ENCODE measurements at places on chromosomes 2 and 18. TPM values are rescaled to one million over a fixed set of nuclear protein-coding genes. Genes with fewer than 3 reads are reported as not detected.

DNA sequence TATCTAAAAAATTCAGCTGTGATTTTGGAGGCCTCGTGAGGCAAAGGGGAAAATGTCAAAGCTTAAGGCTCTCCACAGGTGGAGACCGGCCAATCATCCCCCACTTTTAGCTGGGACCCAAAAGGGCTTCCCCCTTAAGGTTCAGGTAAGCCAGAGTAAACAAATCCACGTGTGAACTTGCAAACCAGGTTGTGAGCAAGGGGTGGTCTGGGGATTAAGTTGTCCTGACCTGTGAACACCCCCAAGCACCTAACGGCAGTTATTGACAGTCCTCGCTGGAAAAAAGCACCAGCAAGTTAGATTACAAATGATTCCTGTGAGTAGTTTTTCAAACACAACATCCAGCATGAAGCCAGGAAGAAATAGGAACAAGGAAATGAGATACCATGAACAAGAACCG lies 42.9 kb downstream of the MYO7B start:
- no peak for DNase-seq
- no peak overlapping the region for H3K4me3 ChIP-seq
- no peak overlapping the region for H3K27ac ChIP-seq
- no peaks in the 10 kb centered on the region for H3K27me3 ChIP-seq
- no peaks in the 10 kb centered on the region for H3K36me3 ChIP-seq

The ACVR1C gene
- total RNA-seq: not detected

DNA sequence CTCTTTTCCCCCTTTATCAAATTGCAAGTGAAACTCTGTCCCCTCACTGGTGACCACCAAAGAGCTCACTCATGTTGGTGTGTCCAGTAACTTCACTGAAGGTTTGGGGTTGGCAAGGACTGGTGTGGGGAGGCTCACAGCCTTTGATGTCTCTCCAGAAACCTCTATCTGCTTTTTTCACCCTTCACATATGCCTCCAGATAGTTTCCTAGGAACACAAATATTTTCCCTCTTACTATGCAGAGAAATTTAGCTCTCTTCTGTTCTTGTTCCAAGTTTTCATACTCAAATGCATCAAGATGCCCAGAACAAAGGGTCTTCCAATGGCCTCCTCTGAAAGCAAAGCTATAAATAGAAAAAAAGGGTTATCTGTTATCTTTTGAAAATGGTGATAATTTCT lies 20.7 kb downstream of the DTNA start:
- DNase-seq: no peak
- peak overlapping the region; percentile 40 for H3K27ac ChIP-seq
- no peaks in the 10 kb centered on the region for H3K36me3 ChIP-seq
- H3K27me3 ChIP-seq: no peaks in the 10 kb centered on the region

The FAHD2A gene
- total RNA-seq: 11.7 TPM

GRCh38 chr2:47070920-47071824 lies 83.9 kb downstream of the STPG4 start:
- DNase-seq: peak; percentile 59
- H3K4me1 ChIP-seq: peaks cover 59% of the 10 kb centered on the region
- H3K27me3 ChIP-seq: no peaks in the 10 kb centered on the region
- peak overlapping the region; percentile 99 for H3K27ac ChIP-seq
- no peaks in the 10 kb centered on the region for H3K36me3 ChIP-seq

GRCh38 chr2:168529900-168530561 lies 74.0 kb downstream of the CERS6 start:
- H3K36me3 ChIP-seq: no peaks in the 10 kb centered on the region
- H3K4me3 ChIP-seq: no peak overlapping the region
- no peak overlapping the region for H3K27ac ChIP-seq
- H3K27me3 ChIP-seq: no peaks in the 10 kb centered on the region
- DNase-seq: no peak

DNA sequence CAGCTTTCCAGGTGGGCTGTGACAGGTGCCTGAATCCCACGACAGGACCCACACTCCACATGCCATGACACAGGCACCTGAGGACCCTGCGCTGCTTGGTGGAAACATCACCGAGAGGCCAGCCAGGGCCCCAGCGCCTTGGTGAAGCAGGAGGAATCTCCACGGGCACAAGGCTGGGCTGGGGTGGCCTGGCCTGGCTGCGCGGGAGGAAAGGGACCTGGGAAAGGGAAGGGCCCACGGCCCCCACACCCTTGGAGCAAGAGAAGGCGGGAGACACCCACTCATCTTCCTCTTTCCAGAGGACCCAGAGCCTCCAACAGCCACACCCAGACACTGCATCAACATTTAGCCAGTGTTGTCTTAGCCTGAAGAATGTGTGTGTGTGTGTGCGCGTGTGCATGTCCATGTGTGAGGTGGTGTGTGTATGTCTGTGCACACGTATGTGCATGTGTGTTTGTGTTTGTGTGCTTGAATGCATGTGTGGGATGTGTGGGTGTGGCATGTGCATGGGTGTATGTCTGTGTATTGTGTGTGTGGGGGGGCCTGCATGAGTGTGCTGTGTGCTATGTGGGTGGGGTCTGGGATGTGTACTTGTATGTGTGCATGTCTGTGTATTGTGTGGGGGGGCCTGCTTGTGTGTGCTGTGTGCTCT lies 6.3 kb upstream of the OTOS start:
- H3K4me1 ChIP-seq: peaks cover 6% of the 10 kb centered on the region
- no peaks in the 10 kb centered on the region for H3K27me3 ChIP-seq
- no peak overlapping the region for H3K4me3 ChIP-seq
- no peaks in the 10 kb centered on the region for H3K36me3 ChIP-seq
- no peak overlapping the region for H3K27ac ChIP-seq

- no peaks in the 10 kb centered on the region for H3K36me3 ChIP-seq
- no peak overlapping the region for H3K4me3 ChIP-seq
- no peak for DNase-seq
- H3K27me3 ChIP-seq: no peaks in the 10 kb centered on the region
- peaks cover 9% of the 10 kb centered on the region for H3K4me1 ChIP-seq
- no peak overlapping the region for H3K27ac ChIP-seq
Measured at GRCh38 chr2:127096718-127097470, 10.1 kb downstream of the BIN1 start.

The EFHD1 gene
- total RNA-seq: 211 TPM

GRCh38 chr18:59272891-59273758 lies at the start of gene RAX:
Gene RAX (minus strand): TSS chr18:59273454. CDS start chr18:59273206, 248 bp downstream.
- H3K27me3 ChIP-seq: peaks cover 38% of the 10 kb centered on the region
- no peak within 1 kb of the TSS for H3K27ac ChIP-seq
- no peak for DNase-seq
- no peaks in the 10 kb centered on the region for H3K36me3 ChIP-seq

DNA sequence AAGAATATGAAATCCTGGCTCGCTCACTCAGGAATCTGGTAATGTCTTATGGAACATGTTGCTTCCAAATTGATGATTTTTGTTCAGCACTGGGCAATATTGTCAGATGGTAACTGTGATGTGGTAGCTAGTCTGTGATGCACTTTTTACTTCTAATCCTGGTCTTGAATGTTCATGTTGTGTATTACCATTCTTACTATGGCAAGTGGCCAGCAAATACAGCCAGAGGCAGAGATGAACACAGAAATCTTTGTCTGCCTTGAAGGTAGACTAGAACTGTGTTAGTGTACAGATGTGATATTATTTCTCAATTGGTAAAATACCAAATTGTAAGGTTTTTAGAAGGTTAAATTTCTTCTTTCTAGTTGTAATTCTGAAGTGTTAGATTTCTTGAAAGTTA lies 83.3 kb downstream of the UBE2E3 start:
- H3K27ac ChIP-seq: no peak overlapping the region
- no peak overlapping the region for H3K4me3 ChIP-seq
- peaks cover 4% of the 10 kb centered on the region for H3K36me3 ChIP-seq
- H3K4me1 ChIP-seq: no peaks in the 10 kb centered on the region
- DNase-seq: no peak

The SLC9A2 gene
- 0.71 TPM for total RNA-seq

The SERPINB10 gene
- total RNA-seq: not detected

- no peaks in the 10 kb centered on the region for H3K36me3 ChIP-seq
- no peaks in the 10 kb centered on the region for H3K27me3 ChIP-seq
- no peak for DNase-seq
- H3K4me1 ChIP-seq: no peaks in the 10 kb centered on the region
- no peak overlapping the region for H3K27ac ChIP-seq
- no peak overlapping the region for H3K4me3 ChIP-seq
Measured at GRCh38 chr2:83364264-83364663, 1094.8 kb downstream of the SUCLG1 start.

The FOSL2 gene
- 311 TPM for total RNA-seq

DNA sequence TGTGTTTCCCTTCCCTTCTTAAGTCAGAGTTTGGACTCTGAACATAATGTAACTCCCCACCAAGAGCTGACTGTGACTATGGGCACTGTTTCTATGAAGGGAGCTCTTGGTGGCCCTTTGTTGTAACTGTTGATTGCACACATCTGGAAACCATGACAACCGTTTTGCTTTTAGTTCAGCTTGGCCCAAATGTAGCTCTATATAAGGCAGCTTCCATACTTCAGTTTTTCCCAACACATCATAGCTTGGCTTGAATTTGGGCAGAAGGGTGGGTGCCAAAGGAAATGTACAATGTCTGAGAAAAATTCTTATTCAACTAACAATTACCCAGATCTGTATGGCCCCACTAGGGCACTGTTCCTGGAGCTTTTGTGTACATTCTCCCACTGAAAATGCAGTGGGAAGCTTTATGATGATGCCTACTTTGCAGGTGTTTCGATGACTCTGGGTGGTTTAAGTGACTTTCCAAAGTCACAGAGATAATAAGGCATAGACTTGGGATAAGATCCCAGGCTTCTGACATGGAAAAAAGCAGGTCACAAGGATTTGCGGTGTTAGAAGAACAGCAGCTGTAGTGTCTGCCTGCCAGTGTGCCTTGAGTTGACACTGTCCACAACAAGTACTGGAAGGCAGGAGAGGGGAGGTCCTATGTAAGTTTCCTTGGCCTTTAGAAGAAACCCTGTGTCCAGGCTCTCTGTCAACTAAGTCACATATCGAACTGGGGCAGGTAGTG lies 2.4 kb upstream of the CETN1 start:
- peaks cover 11% of the 10 kb centered on the region for H3K4me1 ChIP-seq
- DNase-seq: no peak
- no peaks in the 10 kb centered on the region for H3K27me3 ChIP-seq
- H3K36me3 ChIP-seq: no peaks in the 10 kb centered on the region
- H3K27ac ChIP-seq: no peak overlapping the region

The TEX44 gene
- total RNA-seq: not detected

The LRRFIP1 gene
- total RNA-seq: 196 TPM

DNA sequence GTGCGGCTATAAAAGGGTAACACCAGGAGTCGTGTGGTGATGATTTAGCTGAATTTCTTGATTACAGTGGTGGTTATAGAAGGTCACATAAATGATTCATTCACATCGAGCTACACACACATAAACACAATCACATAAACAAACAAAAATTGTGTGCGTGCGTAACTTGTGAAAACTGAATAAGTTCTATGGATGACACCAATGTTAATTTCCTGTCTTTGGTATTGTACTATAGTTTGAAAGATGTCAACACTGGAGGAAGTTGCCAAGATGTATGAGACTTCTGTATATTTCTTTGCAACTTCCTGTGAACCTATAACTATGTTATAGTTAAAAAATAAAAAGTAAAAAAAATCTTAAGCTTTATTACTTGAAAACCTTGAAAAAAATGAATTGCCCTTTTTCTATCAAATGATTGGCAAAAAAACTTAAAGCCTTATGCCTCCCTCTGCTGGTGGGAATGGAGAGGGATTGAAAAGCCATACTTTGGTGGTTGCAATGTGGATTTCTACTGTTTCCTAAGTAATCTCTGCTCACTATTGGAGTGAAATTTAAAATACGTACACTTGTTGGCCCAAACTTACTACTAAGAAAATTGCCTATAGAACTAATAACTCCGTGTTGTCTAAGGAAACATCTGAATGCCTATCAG lies 227.7 kb downstream of the RPIA start:
- H3K27ac ChIP-seq: no peak overlapping the region
- no peak overlapping the region for H3K4me3 ChIP-seq
- H3K4me1 ChIP-seq: no peaks in the 10 kb centered on the region
- no peak for DNase-seq

DNA sequence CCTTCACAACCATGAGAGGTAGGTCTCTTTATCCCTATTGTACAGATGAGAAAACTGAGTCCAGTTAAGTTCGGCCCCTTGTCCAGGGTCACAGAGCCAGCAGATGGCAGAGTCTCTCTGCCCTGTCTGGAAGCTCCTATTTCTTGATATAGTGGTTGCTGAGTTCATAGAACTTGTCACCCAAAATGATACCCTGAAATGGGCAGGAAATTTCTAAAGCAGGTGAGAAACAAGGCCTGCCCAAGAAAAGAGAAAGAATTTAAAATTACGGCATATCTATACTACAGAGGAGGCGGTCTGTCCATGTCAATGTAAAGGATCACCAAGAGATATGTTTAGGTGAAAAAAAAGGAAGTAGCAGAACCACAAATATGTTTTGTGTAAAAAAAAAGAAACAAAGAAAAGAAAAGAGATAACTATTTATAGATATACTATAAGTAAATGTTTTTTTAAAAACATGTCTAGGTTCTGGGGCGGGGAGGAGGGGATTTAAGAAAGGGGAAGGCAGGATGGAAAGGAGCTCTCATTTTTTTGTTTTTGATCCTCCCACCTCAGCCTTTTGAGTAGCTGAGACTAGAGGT lies 39.8 kb downstream of the MYO7B start:
- H3K27me3 ChIP-seq: no peaks in the 10 kb centered on the region
- H3K4me3 ChIP-seq: no peak overlapping the region
- DNase-seq: no peak
- H3K27ac ChIP-seq: peak overlapping the region; percentile 70
- peaks cover 30% of the 10 kb centered on the region for H3K4me1 ChIP-seq
- no peaks in the 10 kb centered on the region for H3K36me3 ChIP-seq

DNA sequence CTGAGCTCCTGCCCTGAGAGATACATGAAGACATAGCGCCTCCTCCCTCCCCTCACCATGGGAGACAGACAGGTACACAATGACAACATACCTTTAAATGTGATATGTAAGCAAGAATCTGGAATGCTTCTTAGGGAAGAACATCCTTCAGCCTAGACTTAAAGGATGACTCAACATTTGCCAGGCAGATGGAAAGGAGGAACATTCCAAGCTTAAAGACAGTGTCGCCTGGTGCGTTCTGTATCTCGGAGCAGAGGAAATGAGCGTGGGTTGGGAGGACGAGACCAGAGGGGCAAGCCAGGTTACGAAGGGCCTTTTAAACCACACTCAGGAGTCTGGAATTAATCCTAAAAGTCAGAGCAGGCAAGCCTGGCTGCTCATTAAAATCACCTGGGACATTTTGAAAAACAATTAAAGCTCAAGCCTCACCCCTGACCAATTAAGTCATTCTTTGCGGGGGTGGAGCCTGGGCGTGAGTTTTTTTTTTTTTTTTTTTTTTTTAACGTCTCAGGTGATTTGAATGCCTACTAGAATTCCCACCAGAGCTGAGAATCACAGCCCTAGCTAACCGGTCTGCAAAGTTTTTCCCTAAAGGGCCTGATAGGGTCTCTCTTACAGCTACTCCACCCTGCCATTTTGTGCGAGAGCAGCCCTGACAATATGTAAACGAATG lies 131.2 kb upstream of the SEC11C start:
- no peak for DNase-seq
- no peak overlapping the region for H3K27ac ChIP-seq
- H3K36me3 ChIP-seq: no peaks in the 10 kb centered on the region
- H3K27me3 ChIP-seq: no peaks in the 10 kb centered on the region
- H3K4me3 ChIP-seq: no peak overlapping the region
- peaks cover 50% of the 10 kb centered on the region for H3K4me1 ChIP-seq

Measured in thoracic aorta (tissue), 2 donors.